ENCODE measurements at places on chromosomes 2 and 18. TPM values are rescaled to one million over a fixed set of nuclear protein-coding genes. Genes with fewer than 3 reads are reported as not detected.
A peak's percentile ranks its signal among the peaks of the same experiment; 100 is the strongest.

- H3K27ac ChIP-seq = no peak overlapping the region
- H3K36me3 ChIP-seq = no peaks in the 10 kb centered on the region
- no peaks in the 10 kb centered on the region for H3K4me1 ChIP-seq
- DNase-seq = no peak
- no peaks in the 10 kb centered on the region for H3K27me3 ChIP-seq
These were observed 49.8 kb upstream of the NAB1 start for GRCh38 chr2:190599073-190599472.

- peak overlapping the region; percentile 6 for H3K27ac ChIP-seq
- no peaks in the 10 kb centered on the region for H3K36me3 ChIP-seq
- no peak for DNase-seq
- H3K4me3 ChIP-seq = no peak overlapping the region
These were observed 168.8 kb downstream of the RTP5 start for GRCh38 chr2:242038166-242038927.

Gene FAM110C
- 5.0 TPM for total RNA-seq

Gene EML6
- total RNA-seq = 3.0 TPM

DNA sequence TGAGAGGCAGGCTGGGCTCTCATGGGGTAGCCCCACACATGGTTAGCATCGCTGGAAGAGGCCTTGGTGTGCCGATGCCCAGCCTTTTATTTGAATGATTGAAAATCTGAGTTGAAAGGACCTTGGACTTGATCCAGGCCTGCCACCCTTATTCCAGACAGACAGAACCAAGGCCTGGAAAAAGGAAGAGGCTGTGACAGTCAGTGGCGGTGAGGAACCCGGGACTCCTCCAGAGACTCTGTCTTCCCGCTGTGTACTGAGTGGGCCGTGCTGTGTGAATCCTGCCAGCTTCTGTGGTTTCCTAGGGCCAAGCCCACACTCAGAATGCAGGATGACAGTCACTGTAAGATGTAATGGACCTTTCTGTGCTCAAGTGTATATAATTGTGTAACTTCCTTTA, 218.5 kb downstream of the LDLRAD4 start:
- no peak for DNase-seq
- H3K36me3 ChIP-seq = no peaks in the 10 kb centered on the region
- peaks cover 21% of the 10 kb centered on the region for H3K4me1 ChIP-seq
- H3K27me3 ChIP-seq = no peaks in the 10 kb centered on the region

GRCh38 chr2:240205348-240205747, 64.9 kb upstream of the OTOS start:
- H3K36me3 ChIP-seq = no peaks in the 10 kb centered on the region
- DNase-seq = no peak
- no peaks in the 10 kb centered on the region for H3K27me3 ChIP-seq
- H3K27ac ChIP-seq = no peak overlapping the region
- H3K4me3 ChIP-seq = no peak overlapping the region

- H3K4me1 ChIP-seq = no peaks in the 10 kb centered on the region
- no peaks in the 10 kb centered on the region for H3K36me3 ChIP-seq
- no peaks in the 10 kb centered on the region for H3K27me3 ChIP-seq
- DNase-seq = no peak
- no peak overlapping the region for H3K4me3 ChIP-seq
These were observed 600.0 kb downstream of the SLC4A3 start for GRCh38 chr2:220227266-220227920.

- DNase-seq = no peak
- no peak overlapping the region for H3K27ac ChIP-seq
- no peaks in the 10 kb centered on the region for H3K36me3 ChIP-seq
- H3K4me3 ChIP-seq = no peak overlapping the region
These were observed 34.8 kb downstream of the TIMM21 start for GRCh38 chr18:74183130-74183529.

Data from liver (tissue), 10 donors.